Cortex of kidney (tissue), 1 donor: ENCODE measurements at places on chromosomes 12 and 14.

DNA sequence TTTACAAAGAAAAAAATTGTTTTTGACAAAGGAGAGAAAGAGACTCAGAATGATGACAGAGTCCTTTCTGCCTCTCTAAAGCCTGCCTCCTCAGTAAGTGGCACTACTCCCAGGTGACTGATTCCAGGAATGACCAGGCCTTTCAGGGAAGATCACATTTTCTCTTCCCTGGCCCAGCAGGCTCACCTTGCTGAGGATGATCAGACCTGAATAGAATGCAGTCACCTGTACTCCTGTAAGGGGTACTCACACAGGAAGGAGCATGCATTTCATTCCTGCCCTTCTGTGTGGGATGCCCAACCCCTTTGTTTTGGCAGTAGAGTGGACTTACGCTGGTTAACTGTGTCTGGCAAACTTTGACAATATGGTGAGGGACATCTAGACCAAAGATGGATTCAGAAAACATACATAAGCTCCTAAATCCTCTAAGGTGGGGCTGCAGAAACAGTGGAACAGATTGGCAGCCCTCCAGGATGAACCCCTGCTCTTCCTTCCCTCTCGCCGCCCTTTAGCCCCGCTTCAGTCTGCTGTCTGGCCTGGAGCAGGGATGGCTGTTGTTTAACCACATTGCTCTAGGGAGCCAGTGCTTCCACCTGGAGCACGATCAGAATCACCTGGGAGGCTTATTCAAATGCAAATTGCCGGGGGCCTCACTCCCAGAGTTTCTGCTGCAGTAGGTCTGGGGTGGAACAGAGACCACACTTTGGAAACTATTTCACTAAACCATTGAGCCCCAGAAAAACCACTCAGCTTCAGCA, 29.8 kb downstream of the ERG28 start:
- DNase-seq: no peak

DNA sequence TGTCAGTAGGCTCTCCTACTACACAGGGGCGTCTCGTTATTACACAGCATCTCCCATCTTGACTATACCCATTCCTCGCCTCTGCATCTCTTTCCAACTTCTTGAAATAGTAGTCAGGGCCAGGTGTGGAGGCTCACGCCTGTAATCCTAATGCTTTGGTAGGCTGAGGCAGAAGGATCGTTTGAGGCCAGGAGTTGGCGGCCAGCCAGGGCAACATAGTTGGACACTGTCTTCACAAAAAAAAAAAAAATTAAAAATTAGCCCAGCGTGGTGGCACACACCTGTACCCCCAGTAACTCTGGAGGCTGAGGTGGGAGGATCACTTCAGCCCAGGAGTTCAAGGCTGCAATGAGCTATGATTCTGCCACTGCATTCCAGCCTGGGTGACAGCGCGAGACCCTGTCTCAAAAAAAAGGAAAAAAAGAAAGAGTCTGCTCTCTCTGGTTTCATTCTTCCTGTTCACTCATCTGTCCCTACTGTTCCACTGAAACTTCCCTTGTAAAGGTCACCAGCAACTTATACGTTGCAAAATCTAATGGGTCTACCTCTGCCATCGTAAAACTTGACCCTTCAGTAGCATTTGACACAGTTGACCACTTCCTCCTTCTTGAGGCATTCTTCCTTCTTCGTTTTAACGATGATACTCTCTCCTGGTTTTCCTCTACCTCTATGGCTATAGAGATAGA, 41.0 kb upstream of the PTGR2 start:
- DNase-seq: no peak

DNA sequence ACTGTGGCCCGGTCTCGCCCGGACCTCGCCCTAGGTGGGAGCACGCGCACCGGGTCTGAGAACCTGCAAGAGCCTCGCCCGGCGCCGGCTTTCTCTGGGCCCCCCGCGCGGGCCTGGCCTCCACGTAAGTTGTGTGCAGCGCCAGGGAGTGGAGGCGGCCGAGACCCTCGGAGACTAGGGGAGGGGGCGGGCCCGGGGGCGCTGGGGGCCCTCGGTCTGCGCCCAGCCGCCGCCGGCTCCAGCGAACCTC, 183 bp upstream of the PRMT8 start:
- DNase-seq: no peak

DNA sequence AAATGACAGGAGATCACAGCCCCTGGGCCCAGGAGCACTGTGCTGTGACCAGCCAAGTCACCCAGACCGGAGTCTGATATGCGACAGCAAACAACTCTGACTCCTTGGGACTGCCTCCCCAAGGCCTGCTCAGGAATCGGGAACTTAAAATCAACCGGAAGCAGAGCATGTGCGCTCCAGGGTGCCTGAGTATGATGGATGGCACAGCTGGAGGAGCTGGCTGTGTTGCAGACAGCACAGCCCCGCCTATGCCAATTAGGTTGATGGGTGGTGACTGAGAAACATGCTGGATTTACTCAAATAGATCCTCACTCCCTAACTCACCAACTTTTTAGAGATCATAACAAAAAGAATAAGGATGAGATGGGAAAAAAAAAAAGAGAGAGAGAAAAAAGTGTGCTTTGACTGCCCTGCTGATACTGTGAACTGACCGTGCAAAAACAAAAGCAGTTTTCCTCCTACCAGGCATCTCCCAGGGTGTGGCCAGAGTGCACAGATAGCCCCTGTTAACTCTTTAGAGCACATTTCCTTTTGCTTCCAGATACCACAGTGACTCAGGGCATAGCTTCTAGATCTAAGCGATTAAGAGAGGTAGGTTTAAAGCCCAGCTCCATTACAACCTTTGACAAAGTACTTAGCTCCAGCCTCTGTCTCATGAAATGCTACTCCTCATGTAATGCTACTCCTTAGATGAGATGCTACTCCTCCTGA, 27.4 kb upstream of the STON2 start:
- DNase-seq: no peak
